ENCODE measurements at places on chromosomes 6 and 20.

GRCh38 chr20:54177378-54177777 is 3.6 kb upstream of the CYP24A1 start:
- H3K4me3 ChIP-seq: no peak overlapping the region
- DNase-seq: no peak
- H3K4me1 ChIP-seq: no peaks in the 10 kb centered on the region
- peaks cover 22% of the 10 kb centered on the region for H3K27me3 ChIP-seq

DNA sequence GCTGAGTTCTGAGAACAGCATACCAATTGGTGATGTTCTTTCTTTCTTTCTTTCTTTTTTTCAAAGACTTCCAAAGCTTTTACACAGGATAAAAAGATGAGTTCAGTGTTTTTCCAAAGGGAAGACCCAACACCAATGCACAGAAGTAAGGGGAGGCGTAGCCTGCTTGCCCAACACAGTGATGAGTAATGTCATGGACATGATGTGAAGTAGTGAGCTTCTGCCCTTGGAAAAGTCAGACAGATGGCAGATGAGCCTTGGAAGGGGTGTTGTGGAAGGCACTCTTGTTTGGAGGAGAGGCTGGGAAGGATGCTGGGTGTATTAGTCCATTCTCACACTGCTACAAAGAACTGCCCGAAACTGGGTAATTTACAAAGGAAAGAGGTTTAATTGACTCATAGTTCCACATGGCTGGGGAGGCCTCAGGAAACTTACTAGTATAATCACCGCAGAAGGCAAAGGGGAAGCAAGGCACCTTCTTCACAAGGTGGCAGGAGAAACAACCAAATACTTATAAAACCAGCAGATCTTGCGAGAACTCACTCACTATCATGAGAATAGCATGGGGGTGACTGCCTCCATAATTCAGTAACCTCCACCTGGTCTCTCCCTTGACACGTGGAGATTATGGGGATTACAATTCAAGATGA is 12.6 kb downstream of the LRP11 start:
- H3K36me3 ChIP-seq: no peaks in the 10 kb centered on the region
- no peak overlapping the region for H3K4me3 ChIP-seq
- H3K27me3 ChIP-seq: no peaks in the 10 kb centered on the region
- H3K4me1 ChIP-seq: no peaks in the 10 kb centered on the region
- H3K27ac ChIP-seq: no peak overlapping the region
- DNase-seq: no peak

GRCh38 chr6:166580076-166581050 is 6.1 kb downstream of the RAMACL start:
- H3K27ac ChIP-seq: no peak overlapping the region
- no peaks in the 10 kb centered on the region for H3K27me3 ChIP-seq

DNA sequence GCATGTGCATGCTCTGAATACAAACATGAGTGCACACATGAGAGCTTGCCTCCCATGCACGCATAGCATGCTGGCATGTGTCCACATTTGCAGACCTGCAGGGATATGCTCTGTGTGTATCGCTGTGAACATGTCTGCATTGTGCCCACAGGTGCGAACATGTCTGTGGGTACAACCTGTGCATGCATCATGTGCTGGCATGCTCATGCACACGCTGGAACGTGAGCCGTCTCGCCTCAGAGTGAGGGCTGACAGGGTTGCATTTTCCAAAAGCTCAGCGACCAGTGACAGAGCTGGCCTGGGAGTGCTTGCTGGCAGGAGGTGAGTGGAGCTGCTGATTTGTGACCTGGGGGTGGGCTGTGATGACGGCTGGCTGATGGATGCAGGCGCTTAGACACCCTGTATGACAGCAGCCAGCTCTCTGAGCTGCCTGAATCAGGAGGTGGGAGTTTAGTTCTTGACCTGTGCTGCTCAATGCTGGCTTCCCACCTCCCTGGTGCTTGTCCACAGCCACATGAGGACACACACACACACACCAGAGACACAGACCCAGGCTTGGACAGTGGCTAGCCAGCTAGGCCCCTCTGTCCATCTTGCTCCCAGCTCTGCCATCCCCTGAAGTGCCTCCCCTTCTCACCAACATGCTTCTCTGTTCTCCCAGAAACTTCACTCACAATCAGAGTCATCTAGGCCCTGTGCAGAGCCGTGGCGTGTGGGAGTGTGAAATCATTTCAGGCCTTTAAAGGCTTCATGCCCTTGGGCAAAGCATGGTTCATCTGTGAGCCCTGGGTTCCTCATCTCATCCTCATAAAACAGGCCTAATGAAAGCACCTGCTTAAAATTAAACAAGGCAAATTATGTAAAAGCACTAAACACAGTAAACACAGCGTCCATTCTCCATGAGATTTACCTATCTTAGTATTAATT is 51.4 kb downstream of the CD40 start:
- DNase-seq: peak; percentile 11
- peaks cover 3% of the 10 kb centered on the region for H3K27me3 ChIP-seq
- no peak overlapping the region for H3K4me3 ChIP-seq
- no peaks in the 10 kb centered on the region for H3K36me3 ChIP-seq
- no peaks in the 10 kb centered on the region for H3K4me1 ChIP-seq
- no peak overlapping the region for H3K27ac ChIP-seq

Data from kidney (tissue), 22 donors.